ENCODE measurements at places on chromosomes 4 and X.

DNA sequence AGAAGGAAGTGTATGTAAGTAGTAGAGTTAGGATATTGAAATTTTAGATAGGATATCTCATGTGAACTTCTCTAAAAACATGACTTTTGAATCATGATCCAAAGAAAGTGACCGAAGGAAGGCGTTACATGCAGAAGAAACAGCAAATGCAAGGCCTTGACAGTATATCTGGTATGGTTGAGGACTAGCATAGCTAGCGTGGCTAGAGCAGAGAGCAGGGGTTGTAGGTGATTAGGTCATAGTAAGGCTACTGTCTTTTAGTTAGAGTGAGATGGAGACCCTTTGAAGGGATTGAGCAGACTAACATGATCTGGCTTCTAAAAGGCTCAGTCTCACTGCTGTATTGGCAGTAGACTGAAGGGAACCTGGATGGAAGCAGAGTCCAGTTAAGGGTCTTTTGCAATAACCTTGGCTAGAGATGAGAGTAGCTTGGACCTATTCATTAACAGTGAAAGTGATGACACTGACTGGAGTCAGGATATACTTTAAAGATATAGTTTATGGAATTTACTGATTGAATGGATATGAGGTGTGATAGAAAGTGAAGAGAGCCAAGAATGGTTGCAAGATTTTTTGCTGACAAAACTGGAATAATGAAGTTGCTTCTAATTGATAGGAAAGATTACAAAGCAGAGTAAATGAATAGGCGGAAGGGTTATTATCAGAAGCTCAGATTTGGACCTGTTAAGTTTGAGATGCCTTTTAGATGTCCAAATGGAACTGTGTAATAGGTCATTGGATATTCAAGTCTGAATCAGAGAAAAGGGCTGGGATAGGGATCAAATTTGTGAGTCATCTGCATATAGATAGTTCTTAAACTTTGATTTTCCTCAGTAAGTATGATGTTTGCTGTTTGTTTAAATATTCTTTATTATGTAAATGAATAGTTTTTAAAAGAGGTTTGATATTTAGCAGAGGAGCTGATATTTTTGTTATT is 59.8 kb downstream of the MRPL1 start:
- no peak for DNase-seq

DNA sequence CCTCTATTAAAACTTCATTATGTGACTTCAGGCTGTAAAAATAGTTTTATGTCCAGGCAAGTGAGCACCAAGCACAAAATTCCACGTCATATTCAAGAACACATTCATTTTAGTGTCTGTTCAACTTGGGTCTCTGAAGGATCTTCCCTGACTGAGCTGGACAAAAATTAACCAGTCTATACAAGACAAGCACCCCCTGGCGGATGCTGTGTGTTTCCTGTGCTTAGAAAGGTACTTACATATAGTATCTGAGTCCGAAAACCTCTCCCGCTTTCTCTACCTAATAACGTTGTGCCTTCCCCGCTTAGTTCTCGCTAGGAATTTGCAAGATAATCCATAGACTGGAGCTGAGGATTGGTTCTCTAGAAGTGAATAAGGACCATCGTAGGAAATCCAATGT is 2214.5 kb upstream of the TENM3 start:
- no peak for DNase-seq

- no peak for DNase-seq
Observed at GRCh38 chr4:152356428-152357034, 179.4 kb downstream of the FBXW7 start.

DNA sequence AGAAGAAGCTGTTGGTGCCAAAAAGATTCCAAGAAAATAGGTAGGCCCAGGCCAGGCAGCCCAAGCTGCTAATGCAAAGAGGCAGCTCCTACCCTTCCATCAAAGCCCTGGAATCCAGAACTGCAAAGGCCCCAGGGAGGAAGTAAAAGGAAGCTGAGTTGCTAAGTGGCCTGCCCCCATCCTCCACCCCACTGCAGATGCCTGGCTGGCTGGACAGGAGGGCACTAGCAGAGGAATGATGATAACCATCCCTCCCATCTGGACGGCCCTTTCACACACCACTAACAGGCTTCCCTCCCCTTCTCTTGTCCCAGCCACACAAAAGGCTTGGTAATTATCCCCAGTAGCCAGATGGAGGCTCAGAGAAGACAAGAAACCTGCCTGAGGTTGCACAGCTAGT is 32.4 kb upstream of the PJA1 start:
- DNase-seq = no peak

DNA sequence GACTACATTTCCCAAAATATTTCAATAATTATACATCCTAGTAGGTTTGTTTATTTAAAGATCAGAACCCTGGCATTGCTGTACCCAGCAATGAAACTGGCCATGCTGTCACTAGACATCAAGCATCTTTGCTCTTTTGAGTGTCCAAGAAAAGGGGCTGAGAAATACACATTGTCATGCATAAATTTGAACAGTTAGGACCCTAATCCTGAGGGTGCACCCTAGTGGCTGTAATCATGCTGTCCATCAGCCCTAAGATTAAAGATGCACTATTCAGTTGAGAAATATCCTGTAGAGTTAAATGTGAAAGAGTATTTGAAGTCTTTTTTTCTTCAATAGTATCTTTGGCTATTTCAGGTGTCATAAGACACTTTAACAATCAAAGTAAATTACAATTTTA is 108.8 kb downstream of the NFKB1 start:
- DNase-seq = no peak

GRCh38 chr4:183960046-183960420 is 54.9 kb downstream of the STOX2 start:
- no peak for DNase-seq

Data from CD4-positive, alpha-beta T cell treated with Interleukin-17A for 4 hours (primary cell).